ENCODE measurements at places on chromosomes 4 and X.

- no peak for DNase-seq
Measured at GRCh38 chr4:19693936-19694570, 557.7 kb upstream of the SLIT2 start.

GRCh38 chrX:70262952-70263567 is 3.1 kb upstream of the P2RY4 start:
- DNase-seq, result no peak

DNA sequence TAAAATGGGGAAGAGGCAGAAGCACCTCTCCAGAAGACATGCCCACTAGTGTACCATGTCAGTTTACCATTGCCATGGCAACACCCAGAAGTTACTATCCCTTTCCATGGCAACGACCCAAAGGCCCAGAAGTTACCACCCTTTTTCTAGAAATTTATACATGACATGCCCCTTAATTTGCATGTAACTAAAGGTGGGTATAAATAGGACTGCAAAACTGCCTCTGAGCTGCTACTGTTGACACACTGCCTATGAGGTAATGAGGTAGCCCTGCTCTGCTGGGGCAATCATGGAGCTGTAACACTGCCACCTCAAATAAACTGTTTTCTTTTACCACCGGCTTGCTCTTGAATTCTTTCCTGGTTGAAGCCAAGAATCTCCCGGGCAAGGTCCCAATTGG is 13.9 kb upstream of the BEX4 start:
- no peak for DNase-seq

DNA sequence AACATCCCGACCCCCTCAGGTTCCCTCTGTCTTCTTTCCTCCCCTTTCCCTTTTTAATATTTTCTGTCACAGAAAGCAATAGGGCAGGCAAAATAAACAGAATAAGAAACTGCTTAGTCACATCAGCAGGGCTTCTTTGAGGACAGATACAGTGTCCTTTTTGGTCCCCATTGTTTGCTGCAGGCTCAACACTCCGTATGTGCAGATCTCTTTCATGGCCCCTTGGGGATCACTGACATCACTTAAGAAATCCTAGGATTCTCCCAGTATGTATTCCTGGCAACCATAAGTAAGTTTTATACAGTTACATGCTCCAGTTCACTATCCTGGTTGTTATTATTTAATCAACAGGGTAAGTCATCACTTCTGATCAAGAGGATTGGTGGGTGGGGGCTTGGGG is 448.0 kb downstream of the NKX6-1 start:
- no peak for DNase-seq

DNA sequence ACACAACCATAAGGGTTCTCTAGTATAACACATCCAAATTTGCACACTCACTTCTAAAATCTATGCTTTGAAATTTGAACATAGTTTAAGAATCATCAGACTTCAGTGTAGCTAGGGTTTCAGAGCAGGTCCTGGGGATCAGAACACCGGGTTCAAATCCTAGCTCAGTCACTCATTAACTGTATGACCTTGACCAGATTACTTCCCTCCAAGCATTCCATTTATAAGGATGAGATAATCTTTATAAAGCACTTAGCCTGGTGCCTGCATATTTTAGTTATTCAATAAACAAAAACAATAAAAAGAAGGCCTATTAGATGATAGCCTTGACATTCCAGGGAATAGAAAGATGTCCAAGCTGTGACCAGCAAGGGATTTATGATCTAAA is 4.8 kb upstream of the STBD1 start:
- DNase-seq, result no peak

- no peak for DNase-seq
Measured at GRCh38 chr4:17763931-17764330, 17.5 kb downstream of the FAM184B start.

DNA sequence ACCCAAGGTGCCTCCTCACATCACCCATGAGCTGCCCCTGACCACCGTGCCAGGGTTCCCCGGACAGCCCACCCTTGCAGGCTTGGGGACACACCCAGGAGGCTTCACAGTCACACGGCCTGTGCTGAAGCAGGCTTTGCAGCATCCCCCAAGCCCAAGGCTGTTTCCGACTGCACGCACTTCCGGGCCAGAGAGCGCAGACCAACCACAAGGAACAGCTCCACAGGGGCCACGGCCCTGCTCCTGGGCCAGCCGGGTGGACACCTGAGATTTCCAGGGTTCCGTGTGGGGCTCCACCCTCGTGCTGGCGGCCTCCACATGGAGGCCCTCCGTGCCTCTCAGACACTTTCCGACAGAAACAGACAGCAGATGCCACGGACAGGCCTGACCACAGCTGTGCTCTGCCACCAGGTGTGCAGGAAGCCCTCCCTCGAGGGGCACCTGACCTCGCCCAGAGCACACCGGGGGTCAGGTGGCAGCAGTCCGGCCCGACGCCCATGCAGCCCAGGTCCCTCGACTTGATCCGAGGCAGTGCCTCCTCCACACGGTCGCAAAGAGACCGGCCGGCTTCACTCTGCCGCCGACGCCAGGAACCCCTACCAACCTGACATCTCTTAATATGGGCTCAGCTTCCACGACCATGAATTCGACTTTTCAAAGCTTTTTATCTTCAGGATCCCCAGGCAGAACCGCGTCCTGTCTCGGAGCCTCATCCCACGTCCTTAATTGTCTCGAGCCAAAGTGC is 8.0 kb downstream of the CTBP1 start:
- DNase-seq, result no peak

DNA sequence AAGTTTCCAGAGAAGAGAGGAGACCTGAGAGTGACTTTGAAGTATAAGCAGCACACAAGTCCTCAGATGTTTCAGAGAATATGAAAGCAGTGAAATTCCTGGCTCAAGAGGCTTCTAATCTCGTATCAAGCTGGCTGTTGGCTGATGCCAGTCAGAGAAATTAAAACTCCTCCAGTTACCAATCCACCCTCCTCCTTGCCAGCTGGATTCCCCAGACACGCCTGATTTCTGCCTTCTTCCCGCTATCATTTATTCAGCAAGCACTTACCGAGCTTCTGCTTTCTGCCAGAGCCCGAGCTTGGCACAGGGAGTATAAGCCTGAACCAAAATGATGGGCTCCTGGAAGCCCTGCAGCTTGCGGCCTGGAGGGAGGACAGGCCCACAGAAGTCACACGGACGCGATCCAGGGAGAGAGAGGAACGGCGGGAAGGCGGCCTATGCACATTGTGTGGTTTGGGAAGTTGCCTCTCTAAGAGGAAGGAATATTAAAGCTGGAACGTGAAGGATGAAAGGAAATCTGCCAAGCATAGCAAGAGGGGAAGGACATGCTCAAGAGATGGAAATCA is 102.4 kb upstream of the TBL1X start:
- DNase-seq, result no peak
